NCI-H1436 (cell line): ENCODE measurements at places on chromosomes 7 and 10.

DNA sequence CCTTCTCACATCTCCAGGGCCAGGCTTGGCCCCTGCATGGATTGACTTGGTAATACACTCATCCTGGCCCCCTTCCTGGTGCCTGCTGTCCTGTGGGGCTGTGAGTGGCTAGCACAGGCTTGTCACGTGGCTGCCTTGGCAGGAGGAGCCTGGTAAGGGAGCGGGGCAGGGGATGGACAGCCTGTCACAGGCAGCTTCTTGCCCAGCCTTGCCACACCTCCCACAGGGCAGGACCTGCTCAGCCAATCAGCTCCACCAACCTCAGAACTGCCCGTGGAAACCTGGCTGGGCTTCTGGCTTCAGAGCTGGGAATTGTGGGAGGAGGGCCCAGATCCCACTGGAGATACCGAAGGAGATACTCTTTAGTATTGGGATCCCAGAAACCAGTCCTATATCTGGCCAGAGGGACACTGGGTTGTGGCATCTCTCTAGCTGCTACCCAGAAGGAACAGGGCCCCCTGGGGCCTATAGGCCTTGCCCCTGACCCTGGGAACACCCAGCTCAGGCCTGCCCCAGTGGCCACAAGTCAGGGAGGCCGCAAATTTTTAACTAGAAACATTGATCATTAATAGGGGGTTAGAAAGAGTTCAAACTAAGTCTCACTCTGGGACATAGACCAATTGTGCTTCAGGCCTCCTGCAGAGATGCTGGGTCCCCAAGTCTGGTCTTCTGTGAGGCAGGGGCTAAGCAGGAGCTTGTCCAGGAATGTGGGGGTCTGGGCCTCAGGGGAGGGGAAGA is at the start of gene HOGA1:
HOGA1 (plus strand) TSS at position 330 of the 738 bp plus-strand sequence; CDS start at position 645, 315 bp downstream.
- DNase-seq = peak; percentile 18

- DNase-seq = no peak
Observed at GRCh38 chr7:5173496-5173895, 16.5 kb upstream of the WIPI2 start.

DNA sequence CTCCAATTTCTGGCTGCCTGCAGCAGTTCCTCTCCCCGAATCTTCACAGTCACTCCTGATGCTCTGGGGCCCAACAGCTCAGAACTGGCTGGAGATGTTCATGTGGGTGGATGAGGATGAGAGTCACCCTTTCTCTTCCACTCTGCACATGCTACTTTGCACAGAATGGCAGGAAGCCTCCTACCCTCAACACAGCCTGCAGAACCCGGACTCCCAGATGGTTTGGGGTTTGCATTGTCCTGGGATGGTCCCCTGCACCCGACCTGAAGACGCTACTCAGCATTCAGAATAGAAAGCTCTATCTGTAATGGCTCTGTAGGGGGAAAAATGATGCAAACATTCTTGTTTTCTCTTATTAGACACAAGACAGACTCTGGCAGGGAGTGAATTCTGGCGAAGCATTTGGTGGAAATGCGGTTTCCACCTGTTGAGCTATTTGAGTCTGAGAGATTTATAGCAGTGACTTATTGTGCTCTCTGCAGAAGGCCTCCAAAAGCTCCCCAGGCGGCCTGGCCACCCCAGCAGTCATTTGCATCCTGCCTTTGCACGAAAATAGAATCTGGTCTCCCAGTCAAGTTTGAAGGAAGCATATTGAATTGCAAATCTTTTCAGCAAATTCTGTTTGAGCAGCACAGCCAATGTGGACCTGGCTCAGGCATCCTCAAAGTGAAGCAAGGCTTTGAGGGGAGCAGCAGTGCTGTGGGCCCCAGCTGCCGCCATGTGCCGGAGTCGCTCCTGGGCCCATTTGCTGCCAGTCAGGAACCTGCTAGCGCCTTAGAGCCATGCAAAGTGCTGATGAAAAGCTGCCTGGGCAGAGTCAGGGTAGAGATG is 309.3 kb downstream of the TCERG1L start:
- no peak for DNase-seq

DNA sequence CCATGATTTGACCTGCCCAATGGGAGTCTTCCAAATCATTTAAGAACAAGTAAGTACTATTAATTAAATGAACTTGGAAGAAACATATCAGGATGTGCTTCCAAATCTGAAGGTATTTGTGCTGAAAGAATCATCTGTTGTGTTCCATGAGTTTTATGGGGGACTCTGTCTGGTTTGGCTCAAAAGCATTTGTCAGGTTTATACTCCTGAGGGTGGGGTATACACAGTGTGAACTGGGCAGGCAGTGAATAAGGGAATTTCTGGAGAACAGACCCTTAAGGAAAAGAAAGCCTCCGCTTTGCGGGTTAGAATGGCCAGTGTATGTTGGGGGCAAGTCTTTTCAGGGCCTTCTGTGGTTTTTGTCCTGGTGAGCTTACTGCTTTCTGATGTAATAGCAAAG is 29.9 kb downstream of the TCF7L2 start:
- DNase-seq = no peak

DNA sequence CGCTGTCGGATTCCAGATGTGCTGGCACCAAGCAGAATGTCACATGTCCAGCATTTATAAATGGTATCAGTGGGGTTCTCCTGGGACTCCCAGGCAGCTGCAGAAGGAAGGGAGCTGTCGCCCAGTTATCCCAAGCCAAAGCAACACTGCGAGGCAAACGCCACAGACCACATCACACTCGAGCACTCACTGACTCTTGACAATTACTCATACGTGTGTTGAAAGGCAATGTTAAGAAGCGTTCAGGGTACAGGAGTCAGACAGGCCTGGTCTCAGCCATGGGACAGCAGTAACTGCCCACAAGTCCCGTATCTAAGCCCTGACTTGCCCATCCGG is 113.4 kb downstream of the DIP2C start:
- no peak for DNase-seq

- DNase-seq = peak; percentile 18
Observed at GRCh38 chr7:34596887-34597286, 61.1 kb upstream of the NPSR1 start.

DNA sequence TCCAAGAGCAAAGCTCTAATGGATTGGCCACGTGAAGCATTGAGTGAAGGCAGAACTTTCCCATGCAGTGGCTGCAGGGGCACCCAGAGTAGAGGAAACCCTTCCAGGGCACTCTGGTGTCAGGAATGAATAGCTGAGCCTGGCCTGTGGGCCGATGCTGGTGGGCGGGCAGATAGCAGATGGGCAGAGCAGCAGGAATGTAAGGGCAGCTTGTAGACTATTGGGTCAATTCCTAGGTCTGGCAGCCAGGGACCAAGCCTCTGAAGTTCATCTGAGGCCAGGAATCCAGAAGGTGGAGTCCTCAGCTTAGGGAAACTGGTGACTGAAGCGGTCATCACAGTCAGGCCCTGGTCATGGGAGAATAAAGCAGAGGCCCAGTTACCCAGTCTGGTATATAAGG is 115.4 kb downstream of the TMEM178B start:
- DNase-seq = no peak

DNA sequence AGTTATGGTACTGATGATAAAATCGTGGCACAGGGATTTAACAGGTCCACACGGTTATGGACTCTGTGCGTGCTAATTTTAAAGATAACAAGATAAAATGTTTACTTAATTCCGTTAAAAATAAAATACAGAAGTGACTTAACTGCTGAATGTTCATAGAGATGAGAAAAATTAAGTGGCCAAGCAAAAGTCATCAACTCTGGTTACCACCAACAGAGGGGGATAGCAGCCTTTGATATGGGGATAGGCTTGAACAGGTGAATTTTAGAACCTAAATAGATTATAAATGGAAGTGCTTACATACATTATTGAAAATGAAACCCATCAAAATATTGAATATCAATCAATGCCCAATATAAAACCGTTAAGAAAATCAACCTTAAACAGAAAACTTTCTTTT is 245.0 kb downstream of the WDR37 start:
- no peak for DNase-seq

DNA sequence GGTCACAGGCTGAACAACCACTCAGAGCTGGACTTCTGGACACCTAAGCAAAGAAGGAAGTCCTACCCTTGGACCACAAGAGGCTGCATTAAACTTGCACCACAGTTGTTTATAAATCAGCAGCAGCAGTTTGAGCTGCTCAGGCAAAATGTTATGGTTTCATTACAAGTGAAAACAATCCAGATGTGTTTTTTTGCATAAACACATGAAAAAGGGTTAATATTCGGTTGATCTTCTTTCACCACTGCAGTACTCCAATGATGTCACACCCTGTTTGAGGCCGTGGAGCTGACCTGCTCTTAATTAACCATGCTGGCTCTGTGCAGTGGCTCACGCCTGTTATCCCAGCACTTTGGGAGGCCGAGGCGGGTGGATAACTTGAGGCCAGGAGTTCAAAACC is 490.8 kb upstream of the CELF2 start:
- no peak for DNase-seq

GRCh38 chr10:79112881-79113431 is 44.2 kb downstream of the ZMIZ1 start:
- no peak for DNase-seq

GRCh38 chr10:60728056-60728455 is 50.2 kb upstream of the CDK1 start:
- no peak for DNase-seq

DNA sequence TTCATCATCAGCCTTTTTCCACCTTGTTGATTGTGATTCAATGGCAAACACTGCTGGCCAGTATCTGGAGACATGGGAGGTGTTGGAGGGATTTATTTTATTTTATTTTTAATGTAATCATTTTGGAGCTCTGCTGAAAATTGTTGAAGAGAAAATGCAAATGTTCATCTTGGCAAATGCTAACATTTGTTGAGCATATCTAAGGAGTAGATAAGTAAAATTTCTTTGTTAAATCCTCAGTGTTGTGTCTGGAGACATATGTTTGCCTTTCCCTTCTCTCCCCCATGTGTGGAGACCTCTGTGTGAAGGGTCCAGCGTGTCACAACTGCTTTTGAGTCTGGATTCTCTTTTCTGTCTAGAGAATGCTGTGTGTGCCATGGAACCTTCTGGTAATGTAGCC is 300.3 kb downstream of the FZD1 start:
- DNase-seq = no peak

DNA sequence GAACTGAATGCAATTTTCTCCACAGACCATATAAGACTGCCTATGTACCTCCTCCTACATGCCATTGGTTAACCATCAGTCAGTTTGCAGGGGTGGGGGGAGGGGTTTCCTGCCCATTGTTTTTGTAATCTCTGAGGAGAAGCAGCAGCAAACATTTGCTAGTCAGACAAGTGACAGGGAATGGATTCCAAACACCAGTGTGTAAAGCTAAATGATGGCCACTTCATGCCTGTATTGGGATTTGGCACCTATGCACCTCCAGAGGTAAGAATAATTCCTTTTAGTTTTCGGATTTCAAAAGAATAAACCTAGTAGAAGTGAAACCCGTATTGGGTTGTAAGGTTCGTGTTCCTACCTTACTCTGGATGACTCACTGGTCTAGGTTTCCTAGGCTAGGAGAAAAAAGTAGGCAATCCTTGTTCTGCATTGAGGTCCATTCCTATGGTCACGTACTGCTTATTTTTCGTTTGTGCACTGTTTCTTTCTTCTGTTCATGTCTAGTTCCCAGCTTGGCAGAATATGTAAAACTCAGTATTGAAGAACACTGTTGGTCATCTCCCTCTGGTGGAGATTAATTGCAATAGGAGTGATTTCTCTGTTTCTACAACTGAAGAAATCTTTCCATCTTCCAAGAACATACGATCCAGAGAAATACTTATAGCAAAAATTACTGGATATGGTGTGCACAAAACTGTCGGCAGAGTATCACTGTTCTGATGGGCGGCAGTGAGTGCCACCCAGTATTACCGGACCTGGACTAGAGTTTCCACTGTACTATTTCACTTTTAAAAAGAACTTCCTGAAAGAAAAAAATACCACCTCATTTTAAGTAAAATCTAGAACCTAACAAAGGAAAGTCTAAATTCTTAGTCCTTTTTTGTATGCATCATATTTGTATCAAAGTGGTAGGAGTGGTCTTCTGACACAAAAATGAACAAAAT is at the start of gene AKR1C3:
AKR1C3 (plus strand) TSS at position 150 of the 941 bp plus-strand sequence; CDS start at position 181, 31 bp downstream.
- no peak for DNase-seq

DNA sequence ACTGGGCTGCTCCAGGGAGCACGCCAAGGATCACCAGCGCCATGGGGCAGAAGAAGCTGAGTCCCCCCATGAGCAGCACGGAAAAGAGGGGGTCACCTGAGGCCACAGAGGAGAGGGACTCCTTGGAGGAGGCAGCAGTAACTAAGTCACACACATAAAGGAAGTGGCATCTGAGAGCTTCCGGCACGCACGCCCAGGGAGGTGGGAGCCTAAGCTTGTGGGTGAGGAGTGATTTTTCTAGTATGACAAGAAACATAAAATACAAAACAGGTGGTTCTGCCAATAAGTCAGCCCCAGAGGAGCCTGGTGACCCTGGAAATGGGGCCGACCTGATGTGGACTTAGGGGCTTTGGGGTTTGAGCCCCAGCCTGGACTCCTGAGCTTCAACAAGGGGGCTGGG is 60.8 kb downstream of the CARD11 start:
- DNase-seq = no peak

- no peak for DNase-seq
Observed at GRCh38 chr7:114711241-114711640, 210.7 kb upstream of the MDFIC start.

DNA sequence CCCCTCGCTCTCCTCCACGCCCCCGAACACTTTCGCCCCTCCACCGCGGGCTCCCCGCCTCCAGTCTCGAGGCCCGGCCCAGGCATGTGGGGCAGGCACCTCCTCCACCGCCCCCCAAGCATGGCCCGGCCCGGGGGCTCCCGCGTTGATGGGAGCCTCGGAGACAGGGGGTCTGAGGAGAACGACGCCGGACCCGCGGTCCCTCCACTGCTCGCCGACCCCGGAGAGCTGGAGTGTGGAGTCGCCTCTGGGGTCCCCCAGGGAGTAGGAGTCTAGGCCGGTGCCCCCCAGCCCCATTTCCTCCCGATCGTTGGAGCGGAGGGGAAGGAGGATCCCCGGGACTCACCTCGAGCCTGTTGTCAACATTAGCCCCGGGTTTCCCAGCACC is 206 bp downstream of the UPF2 start:
- peak; percentile 6 for DNase-seq

DNA sequence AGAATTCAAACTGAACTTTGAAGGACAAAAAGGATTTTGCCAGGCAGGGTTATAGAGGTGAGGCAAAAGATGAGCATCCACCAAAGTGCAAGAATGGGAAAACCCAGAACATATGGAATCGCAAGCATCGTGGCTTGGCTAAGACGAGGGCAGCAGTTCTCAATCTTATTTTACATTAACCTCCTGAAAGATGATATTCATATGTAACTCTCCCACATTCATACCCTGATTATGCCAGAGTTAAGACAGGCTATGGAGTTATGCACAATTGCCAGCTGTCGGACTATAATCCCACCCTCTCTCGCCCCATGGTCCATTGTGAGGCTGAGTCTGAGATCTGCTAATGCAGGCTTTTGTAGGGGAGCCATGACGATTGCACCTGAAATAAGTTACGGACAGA is 21.2 kb upstream of the ASAH2 start:
- no peak for DNase-seq

- DNase-seq = no peak
Observed at GRCh38 chr7:1707756-1708595, 37.9 kb downstream of the ELFN1 start.

GRCh38 chr10:59098387-59098786 is 78.1 kb upstream of the PHYHIPL start:
- DNase-seq = no peak

- DNase-seq = no peak
Observed at GRCh38 chr10:123563581-123563855, 102.6 kb upstream of the GPR26 start.

- no peak for DNase-seq
Observed at GRCh38 chr7:151132461-151133205, 34.9 kb downstream of the GBX1 start.
